T-helper 9 cell (primary cell): ENCODE measurements at places on chromosomes 1 and 21.
A peak's percentile ranks its signal among the peaks of the same experiment; 100 is the strongest.

DNA sequence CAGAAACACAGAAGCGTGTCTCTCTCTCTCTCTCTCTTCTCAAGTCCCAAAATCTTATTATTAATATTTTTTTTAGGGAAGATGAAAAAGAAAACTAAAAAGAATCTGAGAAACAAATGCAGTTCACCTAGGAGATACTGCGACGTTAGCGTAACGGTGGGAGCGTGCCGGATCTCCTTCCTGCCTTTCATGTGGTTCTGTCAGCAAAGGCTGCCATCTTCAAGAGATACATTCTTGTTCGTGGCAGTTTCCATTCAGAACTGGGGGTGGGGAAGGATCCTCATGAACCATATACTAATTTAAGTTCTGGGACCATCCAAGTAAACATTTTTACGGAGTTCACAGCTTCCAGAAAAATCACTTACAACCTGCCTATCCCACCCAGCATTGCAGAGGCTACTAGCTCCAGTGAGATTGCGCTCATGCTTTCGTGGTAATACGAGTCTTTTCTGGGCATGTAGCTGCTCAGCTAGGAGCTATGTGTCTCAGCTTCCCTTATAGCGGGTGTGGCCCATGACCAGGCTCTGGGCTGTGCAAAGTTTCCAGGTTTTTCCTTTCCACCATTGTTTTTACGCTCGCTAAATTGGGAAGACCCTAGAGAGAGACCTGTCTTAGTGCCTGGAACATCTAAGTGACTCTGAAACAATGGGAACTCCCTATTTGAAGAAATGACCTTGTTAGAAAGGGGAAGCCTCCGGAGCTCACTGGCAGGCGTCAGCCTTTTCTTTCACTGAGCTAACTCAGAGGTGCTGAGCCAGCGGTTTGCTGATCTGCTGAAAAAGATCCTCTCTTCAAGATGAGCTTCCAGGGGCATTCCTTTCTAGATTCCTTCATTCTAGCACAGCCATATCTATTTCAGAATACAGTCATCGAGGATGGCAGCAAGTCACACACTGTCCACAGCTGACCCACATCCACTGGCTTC is 17.3 kb downstream of the SLAMF1 start:
- DNase-seq: peak; percentile 66

- no peak for DNase-seq
Observed at GRCh38 chr1:1918901-1919303, at the start of gene TMEM52. TSS of gene TMEM52 (minus strand) at chr1:1919279. CDS start at chr1:1919265, 14 bp downstream.

DNA sequence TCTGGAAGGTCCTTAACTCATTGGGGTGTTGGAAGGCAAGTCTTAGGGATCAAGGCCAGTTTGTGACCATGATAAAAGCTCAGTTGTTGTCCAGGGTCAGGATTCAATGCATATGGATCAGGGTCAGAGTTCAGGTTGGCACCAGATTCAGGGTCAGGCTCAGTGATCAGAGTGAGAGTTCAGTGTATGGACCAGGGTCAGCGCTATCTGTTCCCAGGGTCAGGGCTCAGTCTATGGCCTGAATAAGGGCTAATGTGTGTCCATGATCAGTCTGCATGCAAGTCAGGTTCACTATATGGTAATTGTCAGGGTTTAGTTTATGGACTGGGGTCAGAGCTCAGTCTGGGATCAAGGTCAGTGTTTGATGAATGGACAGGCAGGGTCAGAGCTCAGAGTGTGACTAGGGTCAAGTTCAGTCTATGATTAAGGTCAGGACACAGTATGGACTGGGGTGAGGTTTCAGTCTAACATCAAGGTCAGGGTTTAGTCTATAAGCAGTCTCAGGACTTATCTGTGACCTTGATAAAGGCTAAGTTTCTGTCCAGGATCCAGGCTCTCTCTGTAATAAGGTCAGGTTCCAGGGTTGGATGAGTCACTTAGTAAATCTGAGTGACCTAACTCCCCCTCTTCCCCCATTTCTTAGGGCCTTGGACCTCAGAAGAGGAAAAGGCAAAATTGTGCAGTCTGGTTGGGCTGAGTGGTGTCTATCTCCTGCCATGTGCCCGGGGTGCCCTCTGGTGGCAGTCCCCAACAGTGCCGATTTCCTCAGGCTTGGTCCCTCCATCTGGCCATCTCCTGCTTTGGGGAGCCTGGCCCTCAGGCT is 23.8 kb downstream of the KNCN start:
- DNase-seq: peak; percentile 64

- no peak for DNase-seq
Observed at GRCh38 chr1:203082231-203082505, 3.6 kb downstream of the MYOG start.

- DNase-seq: no peak
Observed at GRCh38 chr1:222346955-222347354, 200.9 kb downstream of the HHIPL2 start.

DNA sequence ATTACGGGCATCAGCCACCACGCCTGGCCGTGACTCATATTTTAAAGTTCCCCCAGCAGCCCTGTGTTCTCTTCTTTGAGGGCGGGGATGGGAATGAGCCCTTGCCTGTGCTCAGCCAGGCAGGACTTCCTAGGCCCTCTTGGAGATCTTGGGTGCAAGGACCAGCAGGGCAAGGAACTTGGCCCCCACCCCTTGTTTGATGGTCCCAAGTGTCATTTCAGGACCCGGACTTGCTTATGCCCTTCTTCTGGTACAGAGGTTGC is 9.3 kb downstream of the RASSF5 start:
- DNase-seq: no peak
